ENCODE measurements at places on chromosomes 6 and 20. TPM values are rescaled to one million over a fixed set of nuclear protein-coding genes. Genes with fewer than 3 reads are reported as not detected.

- H3K36me3 ChIP-seq: no peaks in the 10 kb centered on the region
- H3K27ac ChIP-seq: no peak overlapping the region
- no peak overlapping the region for H3K4me3 ChIP-seq
Measured at GRCh38 chr6:44538131-44538806, 150.8 kb downstream of the CDC5L start.

GRCh38 chr6:76466286-76466685 is 393.8 kb upstream of the IMPG1 start:
- H3K36me3 ChIP-seq: no peaks in the 10 kb centered on the region
- H3K4me3 ChIP-seq: no peak overlapping the region
- no peak overlapping the region for H3K27ac ChIP-seq
- no peak for DNase-seq

DNA sequence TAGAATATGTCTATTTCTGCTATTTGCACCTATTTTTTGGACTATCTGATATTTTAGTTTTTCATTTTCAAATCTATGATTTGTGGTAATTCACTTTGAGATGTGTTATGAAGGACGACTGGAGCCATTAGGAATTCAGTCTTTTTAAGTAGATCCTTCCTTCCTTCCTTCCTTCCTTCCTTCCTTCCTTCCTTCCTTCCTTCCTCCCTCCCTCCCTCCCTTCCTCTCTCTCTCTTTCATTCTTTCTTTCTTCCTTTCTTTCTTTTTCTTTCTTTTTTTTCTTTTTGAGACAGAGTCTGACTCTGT is 46.1 kb upstream of the ENPP1 start:
- H3K27ac ChIP-seq: no peak overlapping the region
- H3K4me1 ChIP-seq: no peaks in the 10 kb centered on the region
- H3K36me3 ChIP-seq: no peaks in the 10 kb centered on the region
- no peak for DNase-seq
- H3K27me3 ChIP-seq: no peaks in the 10 kb centered on the region

Gene NOTCH4
- total RNA-seq: 50.3 TPM

GRCh38 chr6:35309611-35310264 is 12.1 kb downstream of the DEF6 start:
- peak overlapping the region; percentile 78 for H3K27ac ChIP-seq
- no peak overlapping the region for H3K4me3 ChIP-seq
- DNase-seq: no peak
- no peaks in the 10 kb centered on the region for H3K36me3 ChIP-seq
- peaks cover 17% of the 10 kb centered on the region for H3K4me1 ChIP-seq
- H3K27me3 ChIP-seq: no peaks in the 10 kb centered on the region

GRCh38 chr6:157989541-157990289 is 8.1 kb downstream of the SYNJ2 start:
- H3K36me3 ChIP-seq: no peaks in the 10 kb centered on the region
- H3K27me3 ChIP-seq: no peaks in the 10 kb centered on the region
- DNase-seq: peak; percentile 81
- H3K27ac ChIP-seq: peak overlapping the region; percentile 53
- H3K4me3 ChIP-seq: no peak overlapping the region

DNA sequence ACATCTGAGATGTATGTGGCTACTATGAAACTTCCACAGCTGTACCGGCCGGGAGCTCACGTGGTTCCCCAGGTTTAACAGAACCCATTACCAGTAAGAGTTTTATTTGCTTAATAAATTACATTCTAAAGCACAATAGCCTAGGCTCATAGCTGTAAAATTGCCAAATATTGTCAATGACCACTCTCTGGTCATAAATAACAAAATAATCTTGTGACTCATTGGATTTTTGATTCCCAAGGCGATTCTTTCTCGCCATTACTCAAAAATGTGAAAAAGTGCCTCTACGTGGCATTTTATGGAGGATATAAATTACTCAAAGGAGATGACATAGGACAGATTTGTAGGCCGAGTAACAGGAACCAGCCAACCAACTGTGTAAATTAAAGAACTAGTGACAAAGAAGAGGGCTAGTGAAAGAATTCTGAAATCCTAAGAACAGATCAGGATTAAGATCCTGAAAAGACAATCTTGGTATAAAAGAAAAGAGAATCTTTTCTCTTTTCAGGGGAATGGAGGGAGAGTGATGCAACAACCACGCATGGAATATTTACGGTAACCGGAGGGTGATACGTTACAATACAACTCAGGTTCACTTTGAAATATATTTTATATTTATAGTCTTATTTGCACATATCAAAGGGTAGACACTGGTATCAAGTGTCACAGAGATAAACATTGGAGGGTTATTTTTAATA is 199.7 kb downstream of the FOXC1 start:
- no peak for DNase-seq
- no peak overlapping the region for H3K27ac ChIP-seq
- H3K4me3 ChIP-seq: no peak overlapping the region
- no peaks in the 10 kb centered on the region for H3K36me3 ChIP-seq

Gene RAET1L
- total RNA-seq: not detected

Gene SAYSD1
- 12.4 TPM for total RNA-seq

- no peaks in the 10 kb centered on the region for H3K36me3 ChIP-seq
- H3K4me1 ChIP-seq: peaks cover 3% of the 10 kb centered on the region
- no peaks in the 10 kb centered on the region for H3K27me3 ChIP-seq
- peak overlapping the region; percentile 53 for H3K27ac ChIP-seq
- peak; percentile 65 for DNase-seq
Measured at GRCh38 chr20:53608456-53609452, 15.1 kb upstream of the ZNF217 start.

Gene FOXF2
- total RNA-seq: 14.0 TPM

GRCh38 chr6:85975957-85976356 is 333.3 kb upstream of the SYNCRIP start:
- no peak for DNase-seq
- H3K4me3 ChIP-seq: no peak overlapping the region
- H3K27ac ChIP-seq: no peak overlapping the region
- no peaks in the 10 kb centered on the region for H3K4me1 ChIP-seq
- H3K36me3 ChIP-seq: no peaks in the 10 kb centered on the region
- no peaks in the 10 kb centered on the region for H3K27me3 ChIP-seq

GRCh38 chr6:168939796-168940195 is 313.9 kb downstream of the THBS2 start:
- no peak overlapping the region for H3K4me3 ChIP-seq
- no peaks in the 10 kb centered on the region for H3K36me3 ChIP-seq
- no peaks in the 10 kb centered on the region for H3K4me1 ChIP-seq
- no peaks in the 10 kb centered on the region for H3K27me3 ChIP-seq
- no peak for DNase-seq

- no peak overlapping the region for H3K4me3 ChIP-seq
- H3K27ac ChIP-seq: no peak overlapping the region
- no peak for DNase-seq
- no peaks in the 10 kb centered on the region for H3K4me1 ChIP-seq
- peaks cover 2% of the 10 kb centered on the region for H3K36me3 ChIP-seq
Measured at GRCh38 chr20:14853079-14853478, 515.7 kb upstream of the FLRT3 start.

DNA sequence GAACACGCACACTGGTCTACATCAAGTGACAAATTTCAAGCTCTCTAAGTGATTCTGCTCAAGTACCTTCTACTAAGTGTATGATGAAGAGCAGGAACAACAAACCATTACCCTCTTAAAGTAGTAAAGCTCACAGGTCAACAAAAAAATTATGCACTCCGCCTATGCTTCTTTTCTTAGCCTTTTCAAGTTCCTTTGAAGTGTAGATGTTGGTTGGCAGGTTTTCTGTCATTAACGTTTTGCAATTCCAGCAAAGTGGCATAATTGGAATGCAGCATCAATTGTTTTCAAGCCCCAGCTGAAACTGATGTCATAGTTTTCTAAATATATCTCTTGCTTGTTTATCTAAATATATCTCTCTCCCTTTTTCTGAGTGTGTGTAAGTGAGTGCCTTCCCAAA is 396.9 kb upstream of the EYS start:
- no peaks in the 10 kb centered on the region for H3K4me1 ChIP-seq
- no peaks in the 10 kb centered on the region for H3K36me3 ChIP-seq
- no peaks in the 10 kb centered on the region for H3K27me3 ChIP-seq
- no peak overlapping the region for H3K27ac ChIP-seq

Gene LY6G6D
- not detected for total RNA-seq

Gene E2F1
- total RNA-seq: 3.8 TPM

- H3K27ac ChIP-seq: no peak overlapping the region
- H3K36me3 ChIP-seq: no peaks in the 10 kb centered on the region
- H3K27me3 ChIP-seq: no peaks in the 10 kb centered on the region
- no peak for DNase-seq
- no peak overlapping the region for H3K4me3 ChIP-seq
- peaks cover 4% of the 10 kb centered on the region for H3K4me1 ChIP-seq
Measured at GRCh38 chr20:33709398-33709797, 10.7 kb downstream of the PXMP4 start.

DNA sequence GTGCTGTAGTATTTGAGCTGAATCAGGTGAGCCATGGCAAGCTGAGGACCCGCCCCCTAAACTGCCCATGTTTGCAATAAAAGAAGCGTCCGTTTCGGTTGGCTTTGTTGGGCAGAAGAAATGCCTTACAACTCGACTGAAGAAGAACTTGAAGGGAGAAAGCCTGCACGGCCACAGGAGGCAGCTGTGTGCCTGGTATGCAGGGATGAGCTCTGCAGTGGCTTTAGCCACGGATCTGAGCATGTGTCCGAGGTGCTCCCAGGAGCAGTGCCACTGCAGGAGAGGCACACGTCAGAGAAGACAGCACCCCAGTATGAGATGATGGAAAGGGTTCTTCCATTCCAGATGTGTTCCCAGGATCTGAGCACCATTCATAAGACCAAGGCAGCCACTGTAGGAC is 23.5 kb downstream of the KIZ start:
- no peaks in the 10 kb centered on the region for H3K36me3 ChIP-seq
- H3K4me1 ChIP-seq: no peaks in the 10 kb centered on the region
- no peaks in the 10 kb centered on the region for H3K27me3 ChIP-seq
- DNase-seq: no peak
- H3K4me3 ChIP-seq: no peak overlapping the region

DNA sequence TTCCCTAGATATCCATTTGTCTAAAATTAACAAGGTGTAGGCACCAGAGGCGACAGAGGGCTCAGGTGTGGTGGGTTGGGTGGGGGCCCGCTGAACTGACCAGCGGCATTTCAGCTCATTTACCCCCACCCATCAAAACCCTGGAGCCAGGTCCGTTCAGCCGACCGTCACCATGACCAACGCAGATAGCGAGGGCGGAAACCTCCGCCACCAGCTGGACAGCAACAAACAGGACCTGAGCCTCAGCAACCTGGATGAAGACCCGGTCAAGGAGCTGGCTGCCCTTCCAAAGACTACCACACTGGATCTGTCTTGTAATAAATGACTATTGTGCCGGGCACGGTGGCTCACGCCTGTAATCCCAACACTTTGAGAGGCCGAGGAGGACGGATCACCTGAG is 120.8 kb upstream of the LGSN start:
- H3K27me3 ChIP-seq: no peaks in the 10 kb centered on the region
- no peak overlapping the region for H3K27ac ChIP-seq
- DNase-seq: no peak

Gene OXT
- not detected for total RNA-seq

Gene TUBB
- 69.9 TPM for total RNA-seq

Gene SPATS1
- not detected for total RNA-seq

DNA sequence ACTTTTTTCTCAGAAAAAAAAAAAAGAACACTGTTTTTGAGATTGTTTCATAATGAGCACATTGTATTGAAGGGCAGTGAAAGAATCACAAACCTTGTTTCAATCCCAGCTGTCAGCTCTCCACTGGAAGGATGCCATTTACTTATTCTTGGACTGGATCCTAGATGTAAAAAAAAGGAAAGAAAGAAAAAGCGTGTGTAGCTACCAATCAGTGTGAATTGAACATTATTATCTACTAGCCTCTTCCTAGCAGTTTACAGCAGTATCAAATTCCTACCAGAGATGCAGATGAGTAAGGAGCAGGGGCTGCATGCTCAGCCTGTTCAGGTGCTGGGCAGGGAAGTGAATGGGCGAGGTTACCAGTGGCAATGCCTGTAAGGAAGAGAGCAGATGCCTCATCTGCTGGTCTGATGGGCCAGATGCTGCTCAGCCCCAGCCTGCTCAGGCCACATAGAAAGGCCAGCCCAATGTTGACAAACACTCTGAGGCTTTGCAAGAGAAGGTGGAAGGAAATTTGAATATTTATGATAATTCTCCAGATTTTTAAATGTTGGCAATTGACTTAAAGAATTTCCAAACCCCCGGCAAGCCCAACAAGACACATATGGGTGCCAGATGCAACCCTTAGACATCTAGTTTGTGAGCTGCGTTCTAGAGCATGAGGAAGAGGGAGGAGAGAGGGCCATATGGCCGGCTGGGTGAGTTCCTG is 189.5 kb downstream of the IBTK start:
- H3K4me1 ChIP-seq: no peaks in the 10 kb centered on the region
- no peak overlapping the region for H3K27ac ChIP-seq
- no peak overlapping the region for H3K4me3 ChIP-seq
- H3K36me3 ChIP-seq: no peaks in the 10 kb centered on the region
- DNase-seq: no peak

Gene RFX6
- total RNA-seq: 4.4 TPM

GRCh38 chr6:19719691-19720128 is 117.5 kb upstream of the ID4 start:
- no peak for DNase-seq
- no peaks in the 10 kb centered on the region for H3K36me3 ChIP-seq
- no peak overlapping the region for H3K27ac ChIP-seq
- no peaks in the 10 kb centered on the region for H3K4me1 ChIP-seq

Gene RNF144B
- total RNA-seq: 2.4 TPM

Gene MYBL2
- total RNA-seq: 2.2 TPM

Gene BEND3
- 8.3 TPM for total RNA-seq

- DNase-seq: no peak
- H3K4me3 ChIP-seq: no peak overlapping the region
- H3K36me3 ChIP-seq: no peaks in the 10 kb centered on the region
- H3K27ac ChIP-seq: no peak overlapping the region
Measured at GRCh38 chr20:56504373-56505005, 20.1 kb upstream of the FAM209A start.

Gene FLRT3
- total RNA-seq: 3.9 TPM

DNA sequence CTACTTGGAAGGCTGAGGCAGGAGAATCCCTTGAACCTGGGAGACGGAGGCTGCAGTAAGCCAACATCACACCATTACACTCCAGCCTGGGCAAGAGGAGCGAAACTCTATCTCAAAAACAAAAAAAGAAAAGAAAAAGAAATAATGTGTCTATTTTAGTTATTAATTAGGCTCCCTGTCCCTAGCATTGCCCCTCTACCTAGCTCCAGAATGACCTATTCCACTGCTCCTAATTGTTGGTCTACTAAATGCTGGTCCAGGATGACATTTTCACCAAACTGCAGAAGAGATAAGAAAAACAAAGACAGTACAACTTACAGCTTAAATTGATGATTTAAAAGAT is 429.7 kb upstream of the SOX4 start:
- H3K27me3 ChIP-seq: no peaks in the 10 kb centered on the region
- DNase-seq: no peak
- no peak overlapping the region for H3K27ac ChIP-seq
- H3K36me3 ChIP-seq: no peaks in the 10 kb centered on the region
- no peaks in the 10 kb centered on the region for H3K4me1 ChIP-seq

Gene RSPH9
- not detected for total RNA-seq

Gene OR2H1
- not detected for total RNA-seq

GRCh38 chr6:155154158-155154830 is 109.5 kb upstream of the CLDN20 start:
- DNase-seq: no peak
- no peaks in the 10 kb centered on the region for H3K27me3 ChIP-seq
- H3K27ac ChIP-seq: no peak overlapping the region
- H3K4me1 ChIP-seq: no peaks in the 10 kb centered on the region
- no peak overlapping the region for H3K4me3 ChIP-seq
- no peaks in the 10 kb centered on the region for H3K36me3 ChIP-seq

- H3K27me3 ChIP-seq: no peaks in the 10 kb centered on the region
- H3K4me3 ChIP-seq: no peak overlapping the region
- no peak overlapping the region for H3K27ac ChIP-seq
- DNase-seq: no peak
- no peaks in the 10 kb centered on the region for H3K4me1 ChIP-seq
Measured at GRCh38 chr6:143802833-143803565, 40.1 kb upstream of the LTV1 start.

Measured in Peyer's patch (tissue), 4 donors.